G401 (cell line): ENCODE measurements at places on chromosomes 2 and 18.

- DNase-seq: no peak
Observed at GRCh38 chr2:240603081-240603835, 16.7 kb downstream of the CAPN10 start.

- peak; percentile 13 for DNase-seq
Observed at GRCh38 chr18:67794521-67794920, 278.0 kb upstream of the DSEL start.

DNA sequence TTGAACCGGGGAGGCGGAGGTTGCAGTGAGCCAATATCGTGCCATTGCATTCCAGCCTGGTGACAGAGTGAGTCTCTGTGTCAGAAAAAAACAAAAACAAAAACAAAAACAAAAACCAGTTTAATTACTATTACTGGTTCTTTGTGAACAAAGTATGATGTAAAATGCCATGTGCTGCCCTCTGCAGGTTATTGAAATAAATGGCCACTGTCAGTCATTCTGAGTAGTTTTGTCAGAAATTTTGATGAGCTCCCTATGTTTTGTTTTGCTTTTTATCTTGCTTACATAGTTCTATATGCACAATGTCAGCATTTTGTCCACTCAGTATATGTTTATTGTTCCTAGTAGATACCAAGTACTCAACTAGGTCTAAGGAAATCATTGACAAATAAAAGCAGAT lies 423.6 kb upstream of the CHST9 start:
- no peak for DNase-seq

GRCh38 chr18:62555135-62555534 lies 32.3 kb downstream of the ZCCHC2 start:
- no peak for DNase-seq

GRCh38 chr2:99187011-99187410 lies 6.0 kb downstream of the MRPL30 start:
- DNase-seq: no peak
